ENCODE measurements at places on chromosomes 4 and X.
A peak's percentile ranks its signal among the peaks of the same experiment; 100 is the strongest.

DNA sequence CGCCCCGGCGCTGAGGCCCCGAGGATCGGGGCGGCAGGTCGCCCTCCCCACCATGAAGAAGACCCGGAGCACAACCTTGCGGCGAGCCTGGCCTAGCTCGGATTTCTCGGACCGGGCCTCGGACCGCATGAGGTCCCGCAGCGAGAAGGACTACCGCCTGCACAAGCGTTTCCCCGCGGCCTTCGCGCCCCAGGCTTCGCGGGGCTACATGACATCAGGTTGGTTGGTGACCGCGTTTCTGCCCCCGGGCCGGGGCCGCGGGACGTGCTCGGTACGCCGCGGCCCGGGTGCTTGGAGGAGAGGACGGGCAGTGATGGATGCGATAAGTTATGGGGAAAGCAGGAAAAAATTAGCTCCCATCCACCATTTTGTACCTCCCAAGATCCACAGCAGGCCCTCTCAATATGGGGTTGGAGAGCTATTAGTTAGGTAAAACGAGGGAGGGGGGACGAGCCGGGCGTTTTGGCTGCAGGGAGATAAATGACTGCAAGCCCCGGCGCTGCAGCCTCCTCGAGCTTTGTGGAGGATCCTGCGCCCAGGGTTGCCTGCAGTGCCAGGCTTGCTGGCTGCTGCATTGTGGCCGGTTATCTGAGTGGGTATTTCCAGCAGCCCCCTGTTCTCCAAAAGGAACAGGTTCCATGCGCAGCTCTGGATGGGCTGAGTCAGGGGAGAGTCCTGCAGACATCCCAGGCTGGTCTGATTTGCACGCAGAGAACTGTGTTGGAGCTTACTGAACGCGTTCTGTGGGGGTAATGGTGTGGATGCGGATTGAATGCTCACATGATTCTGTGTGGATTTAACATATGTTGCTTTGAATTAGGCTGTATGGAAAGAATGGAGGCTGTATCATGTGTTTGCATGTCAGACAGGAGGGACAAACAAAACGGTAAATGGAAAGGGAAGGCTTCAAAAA lies 1.9 kb downstream of the STOX2 start:
- no peak for DNase-seq

DNA sequence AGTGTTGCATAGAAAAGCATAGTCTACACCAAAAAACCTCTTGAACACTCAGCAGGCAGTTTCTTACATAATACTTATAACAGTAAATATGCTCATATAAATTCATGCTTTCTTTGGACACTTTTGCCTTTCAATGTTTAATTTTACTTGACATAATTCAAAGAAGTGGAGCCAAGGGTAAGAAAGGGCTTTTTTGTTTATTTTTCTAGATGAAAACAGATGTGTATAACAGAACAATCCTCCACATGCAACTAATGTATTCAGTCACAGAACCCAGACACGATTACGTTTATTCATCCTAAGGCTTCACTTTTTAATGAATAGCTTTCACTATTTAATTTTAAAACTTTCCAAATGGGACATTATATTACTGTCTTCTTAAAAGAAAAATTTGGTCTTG lies 58.0 kb upstream of the PTPN13 start:
- no peak for DNase-seq

DNA sequence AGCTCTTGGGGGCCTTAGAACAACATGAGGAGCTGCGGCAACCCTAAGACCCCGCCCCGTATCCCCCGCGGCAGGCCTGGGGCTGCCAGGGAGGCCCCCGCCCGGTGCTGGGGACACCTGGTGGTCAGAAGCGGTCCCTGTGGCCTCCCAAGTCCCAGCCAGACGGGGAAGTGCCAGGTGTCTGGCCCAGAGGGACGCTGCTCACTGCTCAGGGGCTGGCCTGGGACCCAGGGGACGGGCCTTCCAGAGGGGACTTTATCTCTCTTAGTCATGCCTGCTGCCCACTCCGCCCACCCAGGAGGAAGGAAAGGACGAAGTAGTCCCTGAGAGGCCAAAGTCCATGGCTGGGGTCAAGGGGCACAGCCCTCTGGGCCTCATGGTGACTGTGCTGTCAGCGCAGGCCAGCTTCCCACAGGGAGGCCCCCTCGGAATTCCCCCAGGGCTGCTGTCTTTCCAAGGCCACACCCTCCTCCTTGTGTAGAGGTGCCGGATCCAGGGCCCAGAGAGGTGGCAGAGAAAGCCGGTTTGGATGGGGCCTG lies 31.0 kb upstream of the HTRA3 start:
- DNase-seq = no peak

DNA sequence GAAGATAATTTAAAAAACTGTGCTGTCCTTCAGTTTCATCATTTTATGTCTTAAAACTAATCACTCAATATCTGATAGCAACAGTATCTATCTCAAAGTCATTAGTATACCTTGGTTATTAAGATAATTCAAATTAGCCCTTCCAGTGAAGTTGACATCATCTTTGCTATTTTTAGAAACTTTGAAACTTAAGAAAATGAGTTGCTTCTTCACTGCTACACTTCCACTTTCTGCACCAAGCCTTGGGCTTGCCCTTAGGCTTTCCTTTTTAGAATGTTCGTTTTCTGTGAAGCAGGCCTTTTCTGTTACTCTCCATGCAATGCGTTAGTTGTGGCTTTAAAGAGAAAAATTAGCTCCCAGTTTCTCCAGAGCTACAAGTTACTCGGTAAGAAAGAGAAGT lies 4.4 kb upstream of the VAMP7 start:
- DNase-seq = no peak

GRCh38 chr4:133719098-133719497 lies 482.5 kb downstream of the PABPC4L start:
- DNase-seq = no peak

- DNase-seq = peak; percentile 94
These were observed 930.2 kb downstream of the C4orf33 start for GRCh38 chr4:130026185-130026584.

DNA sequence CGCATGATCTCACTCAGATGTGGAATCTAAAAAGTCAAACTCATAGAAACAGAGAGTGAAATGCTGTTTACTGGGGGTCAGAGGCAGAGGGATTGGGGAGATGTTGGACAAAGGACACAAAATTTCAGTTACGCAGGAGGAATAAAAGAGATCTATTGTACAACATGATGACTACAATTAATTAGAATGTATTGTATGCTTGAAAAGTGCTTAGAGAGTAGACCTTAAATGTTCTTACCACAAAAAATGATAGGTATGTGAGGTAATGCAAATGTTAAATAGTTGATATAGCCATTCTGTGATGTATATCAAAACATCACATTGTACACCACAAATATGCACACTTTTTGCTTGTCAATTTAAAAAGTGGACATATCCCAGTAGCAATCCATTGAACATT lies 36.1 kb upstream of the PHKA2 start:
- no peak for DNase-seq

DNA sequence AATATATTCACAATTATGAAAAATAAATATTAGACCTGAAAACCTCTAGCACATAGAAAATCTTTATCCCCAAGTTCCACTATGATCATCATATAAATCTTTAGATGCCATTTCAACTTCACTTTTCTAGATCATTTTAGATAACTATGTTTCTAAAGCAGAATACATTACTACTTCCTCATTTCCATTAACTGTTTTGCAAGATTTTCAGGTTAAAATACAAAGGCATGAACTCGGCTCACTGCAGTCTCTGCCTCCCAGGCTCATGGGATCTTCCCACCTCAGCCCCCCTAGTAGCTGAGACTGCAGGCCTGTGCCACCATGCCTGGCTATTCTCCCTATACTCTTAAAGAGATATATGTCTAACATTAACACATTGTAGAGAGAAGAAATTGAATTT lies 1365.9 kb upstream of the AGA start:
- DNase-seq = no peak

DNA sequence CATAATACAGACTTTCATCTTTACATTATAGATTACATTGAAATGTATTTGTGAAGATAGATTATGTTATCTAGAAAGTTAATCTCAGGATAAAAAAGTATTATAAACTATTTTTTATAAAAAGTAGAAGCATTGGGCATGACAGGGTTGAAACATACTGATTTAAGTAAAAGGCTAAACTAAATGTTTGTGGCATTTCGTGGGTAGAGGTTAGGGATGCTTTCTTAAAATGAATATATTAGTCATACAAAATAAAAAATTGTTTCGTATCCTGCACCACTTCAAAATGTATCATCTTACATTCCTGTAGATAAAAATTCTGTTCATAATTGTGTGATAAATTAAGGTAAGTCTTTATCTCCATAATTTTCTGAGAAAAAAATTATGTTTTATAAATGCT lies 603.6 kb downstream of the SPRY1 start:
- DNase-seq = no peak

DNA sequence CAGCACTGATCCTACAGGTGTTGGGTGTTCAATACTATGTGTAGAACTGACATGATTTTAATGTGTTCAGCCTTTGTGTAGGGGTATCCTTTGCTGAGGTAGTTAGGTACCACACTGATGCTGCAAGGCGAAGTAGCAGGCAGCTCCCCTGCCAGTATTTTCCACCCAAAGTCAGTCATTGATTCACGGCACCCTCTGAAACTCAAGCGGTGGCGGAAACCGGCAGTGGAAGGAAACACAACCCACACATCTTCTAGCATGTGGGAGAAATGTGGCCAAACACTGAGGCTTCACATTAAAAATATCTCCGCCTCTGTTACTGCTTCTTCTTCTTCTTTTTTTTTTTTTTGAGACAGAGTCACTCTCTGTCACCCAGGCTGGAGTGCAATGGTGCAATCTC lies 126.3 kb downstream of the AASDH start:
- no peak for DNase-seq

- DNase-seq = no peak
These were observed 22.9 kb upstream of the CXCL13 start for GRCh38 chr4:77582711-77583110.

- DNase-seq = no peak
These were observed 6.0 kb downstream of the EREG start for GRCh38 chr4:74370912-74371311.

DNA sequence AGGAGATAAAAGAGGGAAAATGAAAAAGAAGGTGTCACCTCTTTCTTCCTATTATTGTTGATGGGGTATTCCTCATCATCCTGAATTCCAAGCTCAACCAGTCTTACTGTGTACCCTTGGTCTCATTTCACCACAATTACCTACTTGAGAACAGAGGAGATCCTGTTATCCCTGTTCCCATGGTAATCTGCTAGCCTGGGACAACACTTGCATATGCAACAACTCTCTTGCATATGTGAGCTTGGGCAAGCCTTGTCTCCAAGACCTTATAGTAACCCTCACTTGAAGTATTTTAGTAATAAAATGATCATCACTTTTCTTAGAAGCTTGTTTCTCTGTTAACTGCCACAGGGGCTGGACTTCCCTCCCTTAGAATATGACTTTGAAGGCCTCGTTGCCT lies 253.7 kb downstream of the NAP1L3 start:
- DNase-seq = no peak

- no peak for DNase-seq
These were observed 92.9 kb upstream of the TLL1 start for GRCh38 chr4:165779950-165780670.

DNA sequence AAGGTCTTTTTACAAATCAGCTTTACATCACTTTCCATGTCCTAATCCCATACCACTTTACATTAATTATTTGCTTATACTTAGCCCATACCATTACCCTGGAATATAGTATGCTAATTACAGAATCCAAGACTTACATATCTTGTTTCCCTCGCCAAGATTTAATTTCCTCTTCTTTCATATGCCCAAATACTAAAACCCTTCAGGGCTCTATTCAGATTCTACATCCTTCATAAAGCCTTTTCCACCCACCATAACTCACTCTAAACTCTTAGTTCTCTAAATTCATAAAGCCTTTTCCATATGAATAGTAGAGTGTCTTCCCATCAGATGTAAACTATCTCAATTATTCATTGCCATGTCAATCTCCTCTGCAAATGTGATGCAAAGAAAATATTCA lies 390.7 kb downstream of the STPG2 start:
- no peak for DNase-seq

DNA sequence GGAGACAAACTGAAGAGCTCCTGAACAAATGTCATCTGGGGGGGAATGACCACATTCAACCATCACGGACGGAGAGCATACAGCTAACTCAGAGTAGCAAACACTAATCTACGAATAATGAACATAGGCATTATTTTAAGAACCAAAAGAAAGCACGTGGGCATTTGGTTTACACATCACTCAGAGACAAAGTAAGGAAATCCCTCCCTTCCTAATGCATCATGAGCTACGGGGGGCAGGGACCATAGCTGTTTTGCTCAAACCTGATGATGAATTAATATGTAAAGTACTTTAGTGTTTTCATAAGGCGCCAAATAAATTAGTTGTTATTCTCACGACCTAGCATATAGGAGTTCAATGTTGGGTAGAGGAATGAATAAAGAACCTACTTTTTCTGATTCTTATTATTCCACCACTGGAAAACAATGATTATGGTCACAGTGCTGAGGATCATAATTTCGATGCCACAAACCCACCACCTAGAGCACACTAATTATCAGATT lies 11.7 kb upstream of the TMEM156 start:
- DNase-seq = no peak

All from NCI-H748 treated with DMSO at 0.1 percent for 48 hours (cell line).